Astrocyte (in vitro differentiated cells and primary cell): ENCODE measurements at places on chromosomes 12 and 14. TPM values are rescaled to one million over a fixed set of nuclear protein-coding genes. Genes with fewer than 3 reads are reported as not detected.
A peak's percentile ranks its signal among the peaks of the same experiment; 100 is the strongest.

DNA sequence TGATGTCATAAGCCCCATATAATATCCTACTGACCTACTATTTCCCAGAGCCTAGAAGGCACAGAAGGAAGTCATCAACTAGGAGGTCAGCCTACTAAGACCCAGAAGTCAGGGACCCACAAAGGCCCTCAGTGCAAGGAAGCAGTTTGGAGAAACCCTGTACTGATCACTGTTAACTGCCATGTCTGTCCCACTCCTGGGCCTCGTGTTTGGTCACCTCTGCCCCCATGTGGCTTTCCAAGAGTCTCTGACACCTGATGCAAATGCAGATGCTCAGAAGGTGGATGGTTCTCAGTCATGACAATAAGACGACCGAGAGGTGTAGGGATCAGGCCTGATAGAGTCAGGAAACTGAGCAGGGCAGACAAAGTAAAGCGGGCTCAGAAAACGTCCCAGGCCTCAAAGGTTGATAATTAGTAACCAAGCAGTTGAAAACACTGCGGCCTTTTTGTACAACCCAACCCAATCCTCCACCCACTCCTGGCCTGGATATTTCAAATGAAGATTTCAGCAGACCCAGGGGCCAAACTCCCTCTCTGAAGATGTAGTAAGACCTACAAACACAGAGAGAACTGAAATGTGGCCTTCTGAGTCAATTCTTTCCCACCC, 23.4 kb downstream of the PRKAB1 start:
- no peak for DNase-seq

DNA sequence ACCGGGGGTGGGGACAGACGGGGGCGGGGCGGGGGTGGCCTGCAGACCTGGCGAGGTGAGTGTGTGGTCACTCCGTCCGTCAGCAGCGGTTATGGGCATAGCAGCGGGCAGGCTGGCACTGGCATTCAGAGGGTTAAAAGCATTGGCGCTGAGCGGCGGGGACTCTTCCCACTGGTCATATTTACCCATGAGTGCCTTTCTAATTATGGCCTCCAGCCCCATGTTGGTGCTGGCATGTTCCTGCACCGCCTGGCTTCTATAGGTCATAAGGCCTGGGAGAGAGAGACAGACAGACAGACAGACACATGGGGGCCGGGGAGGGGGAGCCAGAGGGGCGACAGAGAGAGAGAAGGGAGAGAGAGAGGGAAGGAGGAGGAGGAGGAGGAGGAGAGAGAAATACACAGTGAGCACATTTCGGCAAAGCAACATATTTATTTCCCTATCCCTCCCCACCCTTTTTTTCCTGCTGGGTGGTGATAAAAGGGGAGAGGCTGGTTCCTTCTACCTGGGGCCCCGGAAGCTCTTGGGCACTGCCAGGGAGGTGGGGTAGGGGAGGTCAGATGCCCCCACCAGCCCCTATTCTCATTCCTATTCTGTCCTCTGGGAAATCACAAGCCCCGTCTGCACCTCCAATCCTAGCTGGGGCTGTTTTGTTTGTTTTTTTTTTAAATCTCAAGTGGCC, 32.6 kb downstream of the RFLNA start:
- no peak for DNase-seq

GRCh38 chr12:34030591-34030990, 8.3 kb downstream of the ALG10 start:
- DNase-seq: no peak

- DNase-seq: peak; percentile 39
Measured at GRCh38 chr14:63045234-63045611, at the start of gene KCNH5. KCNH5 (minus strand) TSS chr14:63045458; CDS start chr14:63045186, 272 bp downstream.

- no peak for DNase-seq
Measured at GRCh38 chr14:26478967-26479366, 118.9 kb downstream of the NOVA1 start.

Gene KRT86
- total RNA-seq: 0.24 and 0.43 TPM in 2 replicates
